ENCODE measurements at places on chromosomes 11 and 22.

DNA sequence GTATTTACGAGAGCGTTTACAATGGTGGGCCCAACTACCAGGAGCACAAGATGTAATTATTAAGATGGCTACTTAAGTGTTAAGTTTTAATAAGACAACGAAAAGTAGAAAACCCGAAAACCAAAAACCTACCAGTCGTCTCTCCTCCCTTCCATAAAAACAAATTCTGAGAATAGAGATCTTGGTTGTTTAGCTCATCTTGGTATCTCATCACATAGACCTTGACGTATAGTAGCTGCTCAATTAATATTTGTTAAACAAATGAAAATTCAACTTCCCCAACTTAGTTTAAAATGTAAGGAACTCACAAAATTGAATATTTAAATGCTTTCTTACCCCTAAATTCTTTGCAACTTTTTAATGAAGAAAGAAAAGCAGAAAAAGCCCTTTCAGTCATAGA, 669 bp downstream of the KDM4D start:
- H3K27ac ChIP-seq = no peak overlapping the region
- peaks cover 2% of the 10 kb centered on the region for H3K36me3 ChIP-seq
- no peak for DNase-seq
- peaks cover 8% of the 10 kb centered on the region for H3K4me1 ChIP-seq

GRCh38 chr22:41047801-41048211, 44.6 kb upstream of the EP300 start:
- H3K27me3 ChIP-seq = no peaks in the 10 kb centered on the region
- no peak overlapping the region for H3K27ac ChIP-seq
- DNase-seq = peak; percentile 86
- H3K36me3 ChIP-seq = no peaks in the 10 kb centered on the region
- H3K4me3 ChIP-seq = no peak overlapping the region

GRCh38 chr11:85182441-85183387, 444.4 kb downstream of the DLG2 start:
- H3K27ac ChIP-seq = no peak overlapping the region
- H3K27me3 ChIP-seq = no peaks in the 10 kb centered on the region
- peak; percentile 54 for DNase-seq
- H3K4me3 ChIP-seq = no peak overlapping the region

- peak overlapping the region; percentile 43 for H3K27ac ChIP-seq
- no peaks in the 10 kb centered on the region for H3K27me3 ChIP-seq
- peak; percentile 82 for DNase-seq
- peaks cover 8% of the 10 kb centered on the region for H3K4me1 ChIP-seq
Observed at GRCh38 chr11:2287091-2287490, 14.6 kb downstream of the C11orf21 start.

DNA sequence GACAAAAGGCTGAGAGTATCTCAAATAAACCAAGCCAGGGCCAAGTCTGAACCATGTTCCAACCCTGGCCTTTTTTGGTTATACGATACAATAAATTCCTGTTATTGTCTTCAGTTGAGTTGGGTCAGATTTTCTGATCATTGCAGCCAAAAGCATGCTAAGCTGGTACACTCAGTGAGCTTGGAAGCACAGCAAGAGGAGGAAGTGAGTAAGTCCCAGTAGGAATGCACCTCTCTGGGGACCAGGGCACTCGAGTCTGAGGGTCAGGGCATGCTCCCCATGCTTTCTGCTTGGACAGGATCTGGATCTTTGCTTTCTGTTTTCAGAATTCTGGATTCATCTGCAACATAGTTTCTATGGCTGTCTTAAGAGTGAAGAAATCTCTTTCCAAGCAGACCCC, 73.1 kb downstream of the TMPRSS5 start:
- DNase-seq = no peak
- H3K36me3 ChIP-seq = no peaks in the 10 kb centered on the region
- H3K4me3 ChIP-seq = no peak overlapping the region
- no peaks in the 10 kb centered on the region for H3K4me1 ChIP-seq
- H3K27me3 ChIP-seq = no peaks in the 10 kb centered on the region
- no peak overlapping the region for H3K27ac ChIP-seq

GRCh38 chr11:130815097-130815802, 101.0 kb downstream of the SNX19 start:
- H3K4me3 ChIP-seq = no peak overlapping the region
- DNase-seq = no peak
- H3K4me1 ChIP-seq = no peaks in the 10 kb centered on the region
- no peaks in the 10 kb centered on the region for H3K27me3 ChIP-seq

GRCh38 chr11:125724125-125724524, 22.0 kb upstream of the PATE1 start:
- no peaks in the 10 kb centered on the region for H3K27me3 ChIP-seq
- H3K4me1 ChIP-seq = no peaks in the 10 kb centered on the region
- no peak overlapping the region for H3K27ac ChIP-seq
- no peak for DNase-seq
- no peaks in the 10 kb centered on the region for H3K36me3 ChIP-seq
- H3K4me3 ChIP-seq = no peak overlapping the region

GRCh38 chr22:30195245-30196140, 51.1 kb downstream of the LIF start:
- H3K4me3 ChIP-seq = no peak overlapping the region
- DNase-seq = peak; percentile 95
- peaks cover 40% of the 10 kb centered on the region for H3K4me1 ChIP-seq
- no peaks in the 10 kb centered on the region for H3K36me3 ChIP-seq
- H3K27me3 ChIP-seq = no peaks in the 10 kb centered on the region
- H3K27ac ChIP-seq = peak overlapping the region; percentile 88

DNA sequence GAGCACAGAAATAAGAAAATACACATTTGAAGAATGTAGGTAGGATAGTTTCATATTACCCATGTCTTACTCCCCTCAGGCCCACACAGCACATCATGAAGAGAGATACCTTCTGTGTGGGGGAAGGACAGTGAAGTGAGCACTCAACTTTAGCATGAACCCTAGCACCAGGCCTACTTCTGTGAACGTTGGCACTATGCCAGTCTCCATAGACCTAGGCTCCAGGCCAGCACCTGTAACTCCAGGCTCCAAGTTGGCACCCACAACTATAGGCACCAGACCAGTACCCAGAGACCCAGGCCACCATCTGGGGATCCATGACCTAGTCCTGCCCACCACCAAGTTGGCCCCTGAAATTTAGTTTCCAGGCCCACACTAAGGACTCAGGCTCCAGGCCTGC, 410.9 kb downstream of the INSC start:
- no peaks in the 10 kb centered on the region for H3K27me3 ChIP-seq
- H3K36me3 ChIP-seq = no peaks in the 10 kb centered on the region
- H3K4me3 ChIP-seq = no peak overlapping the region
- DNase-seq = no peak
- H3K4me1 ChIP-seq = no peaks in the 10 kb centered on the region
- H3K27ac ChIP-seq = no peak overlapping the region

GRCh38 chr11:17462940-17463339, 13.7 kb downstream of the ABCC8 start:
- no peak overlapping the region for H3K4me3 ChIP-seq
- DNase-seq = no peak
- no peak overlapping the region for H3K27ac ChIP-seq
- no peaks in the 10 kb centered on the region for H3K4me1 ChIP-seq
- no peaks in the 10 kb centered on the region for H3K27me3 ChIP-seq
- H3K36me3 ChIP-seq = no peaks in the 10 kb centered on the region

- H3K4me3 ChIP-seq = no peak overlapping the region
- no peaks in the 10 kb centered on the region for H3K36me3 ChIP-seq
- H3K27me3 ChIP-seq = no peaks in the 10 kb centered on the region
- H3K27ac ChIP-seq = no peak overlapping the region
- H3K4me1 ChIP-seq = peaks cover 13% of the 10 kb centered on the region
Observed at GRCh38 chr22:35591714-35592417, 25.3 kb downstream of the MB start.

- DNase-seq = no peak
- H3K27ac ChIP-seq = no peak overlapping the region
- no peaks in the 10 kb centered on the region for H3K36me3 ChIP-seq
- no peak overlapping the region for H3K4me3 ChIP-seq
- no peaks in the 10 kb centered on the region for H3K27me3 ChIP-seq
Observed at GRCh38 chr11:3916962-3917361, 61.5 kb downstream of the STIM1 start.

DNA sequence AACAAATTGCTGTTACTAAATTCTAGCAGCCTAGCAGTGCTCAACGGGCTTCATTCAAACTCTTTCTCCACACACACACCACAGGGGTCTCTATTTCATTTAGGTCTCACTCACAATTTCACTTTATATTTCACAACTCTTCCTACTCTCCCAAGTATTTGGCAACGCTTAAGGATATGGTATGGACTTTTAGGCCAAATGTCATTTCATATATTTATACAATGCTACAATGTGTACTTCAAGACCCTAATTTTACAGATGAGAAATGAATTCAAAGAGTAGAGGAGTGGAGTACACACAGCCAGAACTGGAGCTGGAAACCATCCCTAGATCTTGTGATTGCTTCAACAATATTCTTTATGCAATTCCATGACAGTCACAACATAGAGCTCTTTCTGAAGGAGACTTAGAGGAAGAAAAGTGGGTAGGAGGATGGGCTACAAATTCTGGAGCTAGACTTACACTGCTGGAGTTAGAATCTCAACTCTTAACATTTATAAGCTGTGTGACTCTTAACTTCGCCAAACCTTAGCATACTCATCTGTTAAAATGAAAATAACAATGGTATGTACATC, 2.5 kb upstream of the MS4A13 start:
- no peak overlapping the region for H3K27ac ChIP-seq
- DNase-seq = peak; percentile 27
- peaks cover 36% of the 10 kb centered on the region for H3K4me1 ChIP-seq
- H3K27me3 ChIP-seq = no peaks in the 10 kb centered on the region
- H3K36me3 ChIP-seq = no peaks in the 10 kb centered on the region
- H3K4me3 ChIP-seq = no peak overlapping the region

DNA sequence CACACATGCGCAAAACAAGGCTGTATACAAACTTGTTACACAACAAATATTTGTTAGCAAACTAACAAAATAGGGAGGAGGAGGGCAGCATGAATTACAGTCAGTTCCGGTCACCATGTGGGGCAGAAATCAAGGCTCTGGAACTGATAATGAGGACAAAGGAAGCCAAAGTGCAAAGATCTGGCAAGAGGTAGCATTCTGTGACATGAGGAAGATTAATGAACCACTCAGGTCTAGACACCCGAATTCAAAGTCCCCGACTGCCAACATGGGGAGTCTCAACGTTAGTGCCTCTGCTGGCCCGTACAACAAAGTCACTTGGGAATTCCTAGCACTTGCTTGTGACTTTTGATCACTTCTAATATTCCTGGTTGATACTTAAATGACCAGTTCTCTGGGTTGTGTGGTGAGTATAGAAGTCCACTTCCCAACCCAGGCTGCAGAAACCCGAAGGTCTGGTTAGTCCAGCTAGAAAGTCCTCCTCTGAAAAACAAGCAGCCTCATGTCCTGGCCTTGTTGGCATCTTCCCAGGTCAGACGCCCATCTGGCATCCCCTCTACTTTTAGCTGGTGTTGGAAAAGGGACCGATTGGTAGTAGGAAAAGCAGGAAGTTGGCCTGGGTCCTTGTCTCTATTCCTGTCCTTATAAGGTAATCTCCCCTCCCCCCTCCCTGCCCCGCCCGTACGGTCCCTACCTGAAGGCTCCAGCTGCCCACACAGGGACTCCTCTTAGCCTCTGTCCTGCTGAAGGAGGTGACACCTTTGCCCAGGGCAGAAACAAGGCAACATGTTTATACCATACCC, 1.6 kb downstream of the SUN2 start:
- peak overlapping the region; percentile 91 for H3K27ac ChIP-seq
- H3K27me3 ChIP-seq = no peaks in the 10 kb centered on the region
- peaks cover 24% of the 10 kb centered on the region for H3K36me3 ChIP-seq
- DNase-seq = peak; percentile 69

DNA sequence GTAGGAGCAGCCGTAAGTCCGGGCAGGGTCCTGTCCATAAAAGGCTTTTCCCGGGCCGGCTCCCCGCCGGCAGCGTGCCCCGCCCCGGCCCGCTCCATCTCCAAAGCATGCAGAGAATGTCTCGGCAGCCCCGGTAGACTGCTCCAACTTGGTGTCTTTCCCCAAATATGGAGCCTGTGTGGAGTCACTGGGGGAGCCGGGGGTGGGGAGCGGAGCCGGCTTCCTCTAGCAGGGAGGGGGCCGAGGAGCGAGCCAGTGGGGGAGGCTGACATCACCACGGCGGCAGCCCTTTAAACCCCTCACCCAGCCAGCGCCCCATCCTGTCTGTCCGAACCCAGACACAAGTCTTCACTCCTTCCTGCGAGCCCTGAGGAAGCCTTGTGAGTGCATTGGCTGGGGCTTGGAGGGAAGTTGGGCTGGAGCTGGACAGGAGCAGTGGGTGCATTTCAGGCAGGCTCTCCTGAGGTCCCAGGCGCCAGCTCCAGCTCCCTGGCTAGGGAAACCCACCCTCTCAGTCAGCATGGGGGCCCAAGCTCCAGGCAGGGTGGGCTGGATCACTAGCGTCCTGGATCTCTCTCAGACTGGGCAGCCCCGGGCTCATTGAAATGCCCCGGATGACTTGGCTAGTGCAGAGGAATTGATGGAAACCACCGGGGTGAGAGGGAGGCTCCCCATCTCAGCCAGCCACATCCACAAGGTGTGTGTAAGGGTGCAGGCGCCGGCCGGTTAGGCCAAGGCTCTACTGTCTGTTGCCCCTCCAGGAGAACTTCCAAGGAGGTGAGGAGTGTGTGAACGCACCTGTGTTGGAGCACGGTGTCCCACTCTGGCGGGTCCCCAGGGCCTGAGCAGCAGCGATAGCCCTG, at the start of gene TAGLN:
Gene TAGLN (plus strand): TSS at position 318 of the 863 bp plus-strand sequence. CDS start 3,644 bp downstream, outside the sequence.
- H3K4me3 ChIP-seq = peak within 1 kb of the TSS; percentile 29
- H3K36me3 ChIP-seq = peaks cover under 1% of the 10 kb centered on the region
- DNase-seq = peak; percentile 75
- no peaks in the 10 kb centered on the region for H3K27me3 ChIP-seq
- H3K4me1 ChIP-seq = no peaks in the 10 kb centered on the region
- peak within 1 kb of the TSS; percentile 14 for H3K27ac ChIP-seq

Measured in lung (tissue), 17 donors.